ENCODE measurements at places on chromosomes 3 and 15.

- DNase-seq: no peak
Measured at GRCh38 chr15:68599560-68600071, 20.8 kb downstream of the CORO2B start.

DNA sequence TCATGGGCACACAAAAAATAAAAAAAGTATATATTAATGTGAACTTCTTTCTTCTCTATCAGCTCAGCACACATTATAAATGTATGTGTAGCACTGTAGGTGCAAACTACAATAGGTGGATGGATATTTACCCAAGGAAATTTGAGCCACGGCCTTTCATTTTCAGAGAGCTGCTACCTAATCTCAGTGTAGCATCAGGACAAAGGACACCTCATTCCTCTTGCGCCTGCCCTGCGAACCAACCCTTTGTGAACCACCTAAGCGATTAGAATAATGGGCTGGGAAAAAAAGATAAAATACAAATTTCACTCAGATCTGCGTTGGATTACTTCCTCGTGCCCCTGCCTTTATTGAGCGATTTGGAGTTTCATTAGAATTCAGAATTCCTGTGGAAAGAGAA is 263.2 kb downstream of the NR2F2 start:
- no peak for DNase-seq

- no peak for DNase-seq
Measured at GRCh38 chr3:136728918-136729317, 23.3 kb downstream of the STAG1 start.

GRCh38 chr3:171753025-171753472 is 57.2 kb downstream of the PLD1 start:
- DNase-seq: no peak

GRCh38 chr3:116939091-116939490 is 229.5 kb downstream of the TUSC7 start:
- DNase-seq: no peak

DNA sequence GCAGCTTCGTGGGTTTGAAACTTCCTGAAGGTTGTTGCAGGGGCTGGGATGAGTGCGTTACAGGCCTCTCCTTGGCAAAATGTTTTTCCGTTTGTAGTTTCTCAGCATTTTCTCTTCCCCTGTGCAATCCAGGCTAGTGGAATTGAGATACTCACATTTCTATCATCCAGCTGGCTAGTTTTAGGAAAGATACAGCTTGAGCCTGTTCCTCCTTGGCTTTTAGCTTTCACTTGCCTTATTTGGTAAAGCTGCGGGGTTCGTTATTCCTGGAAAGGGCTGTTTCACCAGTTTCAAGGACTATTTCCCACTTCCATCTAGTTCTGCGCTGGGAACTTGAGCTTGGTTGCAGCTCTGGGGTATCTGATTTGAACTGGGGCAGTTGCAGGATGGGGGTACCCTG is 90.3 kb downstream of the ITPR1 start:
- DNase-seq: no peak

- DNase-seq: no peak
Measured at GRCh38 chr3:195052939-195053338, 218.0 kb downstream of the XXYLT1 start.

DNA sequence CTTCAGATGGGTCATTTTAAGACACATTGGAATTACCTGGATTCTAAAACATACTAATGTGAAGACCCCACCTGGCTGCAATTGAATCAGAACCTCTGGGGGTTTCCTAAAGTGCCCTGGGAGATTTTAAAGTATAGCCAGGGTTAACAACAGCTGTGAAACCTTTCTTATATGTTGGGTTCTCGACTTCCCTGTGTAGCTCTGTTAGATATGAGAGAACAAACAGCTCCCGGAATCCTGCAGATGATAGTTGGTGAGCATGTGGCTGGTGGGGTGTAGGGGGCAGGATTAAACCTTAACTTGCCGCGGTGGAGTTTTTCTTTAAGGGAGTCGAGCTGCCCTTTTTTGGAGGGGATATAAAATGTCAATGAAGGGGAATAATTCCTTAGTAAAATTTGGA is 12.1 kb downstream of the PLCL2 start:
- DNase-seq: no peak

GRCh38 chr15:88316586-88316985 is 60.0 kb upstream of the NTRK3 start:
- no peak for DNase-seq

GRCh38 chr3:18246336-18247060 is 178.6 kb downstream of the SATB1 start:
- no peak for DNase-seq

GRCh38 chr3:146154995-146155394 is 6.0 kb downstream of the PLOD2 start:
- DNase-seq: no peak

DNA sequence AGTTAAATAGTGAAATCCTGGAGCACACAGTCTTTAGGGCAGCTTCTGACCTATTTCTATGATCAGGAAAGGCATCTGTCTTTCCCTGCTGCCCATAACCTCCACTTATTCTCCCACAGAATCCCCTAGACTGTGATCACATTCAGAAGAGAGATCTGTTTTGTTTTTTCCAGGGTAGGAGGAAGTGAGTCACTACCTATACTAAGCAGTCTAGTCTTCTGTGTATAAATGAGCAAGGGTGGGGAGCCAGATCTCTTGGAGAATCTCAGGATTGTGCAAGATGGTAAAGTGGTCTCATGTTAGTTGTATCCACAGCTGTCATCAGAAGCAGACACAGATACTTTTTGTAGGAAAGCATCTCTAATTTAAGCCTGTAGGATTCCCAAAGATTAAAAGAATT is 11.8 kb upstream of the FBXO22 start:
- no peak for DNase-seq

GRCh38 chr15:91947683-91948608 is 94.4 kb downstream of the SLCO3A1 start:
- no peak for DNase-seq

DNA sequence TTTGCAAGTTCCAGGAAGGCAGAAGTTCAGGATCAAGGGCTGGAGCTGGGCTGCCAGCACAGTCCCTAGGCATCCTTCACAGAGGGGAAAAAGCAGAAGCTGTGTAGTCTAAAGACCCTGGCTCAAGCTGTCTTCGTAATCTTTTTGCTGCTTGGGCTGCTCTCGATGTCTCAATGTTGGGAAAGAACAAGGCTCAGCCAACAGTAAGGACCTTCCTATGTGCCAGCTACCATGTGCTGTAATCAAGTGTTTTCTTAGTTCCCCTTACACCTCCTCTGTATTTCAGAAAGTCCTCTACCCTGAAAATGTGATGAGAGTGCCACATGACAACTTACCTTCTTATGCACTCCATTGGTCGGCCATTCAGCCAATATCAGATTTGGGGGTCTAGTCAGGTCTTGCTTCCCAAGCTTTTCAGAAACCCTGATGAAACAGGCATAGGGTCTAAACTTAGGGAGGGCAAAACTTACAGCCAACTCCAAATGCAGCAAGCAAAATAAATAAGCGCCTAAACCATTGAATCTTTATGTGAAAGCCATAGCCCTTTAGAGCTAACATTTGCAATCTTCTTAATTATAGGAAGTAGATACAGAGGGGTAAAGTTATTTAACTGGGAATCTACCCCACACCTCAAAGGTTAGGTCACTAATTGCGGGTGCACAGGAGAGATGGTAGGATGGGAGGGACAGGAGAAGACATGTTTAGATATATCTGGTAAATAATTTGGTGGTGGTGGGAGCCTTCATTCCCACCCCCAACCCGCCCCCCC is 1.2 kb upstream of the EDEM1 start:
- DNase-seq: no peak

DNA sequence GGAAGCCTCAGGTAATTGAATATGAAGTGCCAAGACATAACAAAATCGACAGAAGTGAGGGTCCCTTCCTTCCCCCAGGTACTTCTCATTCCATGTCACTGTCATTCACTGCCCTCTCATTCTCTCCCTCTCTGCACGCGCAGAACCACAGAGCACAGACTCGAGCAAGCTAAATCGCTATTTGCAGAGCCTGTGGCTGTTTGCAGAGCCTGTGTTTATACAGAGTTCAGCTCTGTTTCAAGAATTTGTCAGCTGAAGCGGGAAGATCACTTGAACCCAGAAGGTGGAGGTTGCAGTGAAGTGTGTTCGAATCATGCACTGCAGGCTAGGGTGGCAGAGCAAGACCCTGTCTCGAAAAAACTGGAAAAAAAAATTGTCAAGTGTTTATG is 2.5 kb downstream of the VILL start:
- DNase-seq: no peak

GRCh38 chr3:109059264-109059663 is 58.7 kb downstream of the MORC1 start:
- DNase-seq: no peak

DNA sequence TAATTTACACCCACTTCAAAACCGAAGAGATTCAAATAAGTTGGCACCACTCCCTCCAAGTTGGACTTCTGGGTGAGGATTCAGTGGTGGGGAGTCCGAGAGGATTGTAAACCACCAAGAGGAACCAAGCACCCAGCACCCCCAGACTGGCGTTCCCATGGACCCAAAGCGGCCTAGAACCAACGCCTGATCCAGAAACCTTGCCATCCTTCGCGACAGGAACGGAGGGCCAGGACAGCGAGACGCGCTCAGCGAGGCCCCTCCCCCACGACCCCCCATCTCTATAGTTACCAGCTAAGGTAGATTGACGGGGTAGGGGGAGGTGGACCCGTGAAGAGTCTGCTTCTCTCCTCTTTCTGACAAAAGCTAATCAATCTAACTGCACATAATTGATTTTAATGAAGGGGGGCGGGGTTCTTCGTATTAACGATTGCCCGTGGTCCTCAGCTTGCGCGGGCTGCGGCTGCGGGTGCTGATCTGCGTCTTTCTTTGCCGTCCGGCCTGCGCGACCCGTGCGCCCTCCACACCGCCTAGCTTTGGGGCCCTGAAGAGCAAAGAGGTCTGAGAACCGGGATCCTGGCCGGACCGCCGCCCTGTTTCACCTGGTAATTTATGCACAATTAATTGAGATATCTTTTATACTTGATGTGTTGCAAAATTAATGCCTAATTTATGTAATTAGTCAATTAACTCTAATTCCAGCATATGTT is 10.9 kb upstream of the FOXB1 start:
- DNase-seq: no peak

DNA sequence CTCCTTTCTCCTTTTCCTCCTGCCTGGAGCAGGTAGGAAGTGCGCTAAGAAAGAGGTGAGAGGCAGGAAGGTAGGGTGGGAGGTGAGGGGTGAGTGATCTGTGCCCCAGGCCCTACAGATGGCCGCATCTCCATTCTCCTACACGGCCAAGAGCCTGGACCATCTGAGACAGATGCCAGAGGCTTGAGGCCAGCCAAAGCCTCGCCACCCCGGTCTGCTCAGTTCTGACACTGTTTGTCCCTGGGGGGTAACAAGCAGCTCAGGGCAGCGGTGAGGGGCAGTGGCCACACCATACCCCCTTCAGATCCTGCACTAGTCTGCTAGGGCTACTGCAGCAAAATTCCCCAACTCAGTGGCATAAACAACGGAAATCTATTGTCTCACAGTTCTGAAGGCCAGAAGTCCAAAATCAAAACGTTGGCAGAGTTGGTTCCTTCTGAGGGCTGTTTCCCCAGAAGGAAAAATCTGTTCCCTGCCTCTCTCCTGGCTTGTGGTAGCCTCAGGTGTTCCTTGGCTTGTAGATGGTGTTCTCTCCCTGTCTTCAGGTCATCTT is 28.4 kb downstream of the ADCY5 start:
- no peak for DNase-seq

GRCh38 chr3:115536171-115536570 is 87.1 kb upstream of the GAP43 start:
- DNase-seq: no peak

- DNase-seq: no peak
Measured at GRCh38 chr15:51828621-51829375, 655 bp upstream of the TMOD3 start.

GRCh38 chr3:51392355-51393133 is 1.5 kb downstream of the RBM15B start:
- peak; percentile 33 for DNase-seq

DNA sequence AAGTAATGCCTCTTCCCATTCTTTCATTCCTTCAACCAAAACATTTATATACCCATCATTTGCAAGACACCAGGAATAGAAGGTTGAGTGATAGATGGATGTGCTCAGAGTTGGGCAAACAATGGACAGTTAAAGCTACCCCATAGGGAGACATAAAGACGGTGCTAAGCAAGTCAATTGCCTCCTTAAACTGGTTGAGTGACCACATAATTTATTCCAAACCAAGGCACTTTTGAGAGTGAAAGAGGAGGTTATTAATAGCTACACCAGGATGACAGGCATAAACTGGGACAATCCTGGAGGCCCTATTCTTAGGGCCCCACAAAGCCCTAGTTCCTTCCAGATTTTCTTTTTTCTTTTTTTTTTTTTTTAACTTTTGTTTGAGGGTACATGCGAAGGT is 21.4 kb upstream of the DYNC1LI1 start:
- no peak for DNase-seq

DNA sequence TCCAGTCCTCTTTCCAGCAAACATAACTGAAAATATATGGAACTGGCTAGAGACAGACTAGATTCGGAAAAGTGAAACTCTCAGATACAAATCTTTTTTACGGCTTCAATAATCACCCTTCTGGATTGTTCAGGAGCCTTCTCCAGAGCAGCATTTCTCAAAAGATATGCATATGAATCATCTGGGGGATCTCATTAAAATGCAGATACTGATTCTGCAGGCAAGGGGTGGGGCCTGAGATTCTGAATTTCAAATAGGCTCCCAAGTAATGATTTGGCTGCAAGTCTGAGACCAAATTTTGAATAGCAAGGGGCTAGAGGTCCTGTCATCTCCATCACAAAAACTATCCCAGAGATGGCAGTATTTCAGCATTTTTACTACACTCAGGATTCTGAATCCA is 165.4 kb downstream of the CTNNB1 start:
- DNase-seq: no peak

GRCh38 chr3:102102394-102102793 is 253.1 kb downstream of the NFKBIZ start:
- no peak for DNase-seq

Measured in activated naive CD8-positive, alpha-beta T cell treated with anti-CD3 and anti-CD28 coated beads, Interleukin-2, amount 10 ng/mL, durations not matched to agents 7 days and 5 days (primary cell).